ENCODE measurements at places on chromosomes 6 and 20.

- no peak for DNase-seq
Measured at GRCh38 chr6:36622901-36623546, 28.9 kb downstream of the SRSF3 start.

- peak; percentile 78 for DNase-seq
Measured at GRCh38 chr6:43368259-43369160, 937 bp downstream of the ZNF318 start.

DNA sequence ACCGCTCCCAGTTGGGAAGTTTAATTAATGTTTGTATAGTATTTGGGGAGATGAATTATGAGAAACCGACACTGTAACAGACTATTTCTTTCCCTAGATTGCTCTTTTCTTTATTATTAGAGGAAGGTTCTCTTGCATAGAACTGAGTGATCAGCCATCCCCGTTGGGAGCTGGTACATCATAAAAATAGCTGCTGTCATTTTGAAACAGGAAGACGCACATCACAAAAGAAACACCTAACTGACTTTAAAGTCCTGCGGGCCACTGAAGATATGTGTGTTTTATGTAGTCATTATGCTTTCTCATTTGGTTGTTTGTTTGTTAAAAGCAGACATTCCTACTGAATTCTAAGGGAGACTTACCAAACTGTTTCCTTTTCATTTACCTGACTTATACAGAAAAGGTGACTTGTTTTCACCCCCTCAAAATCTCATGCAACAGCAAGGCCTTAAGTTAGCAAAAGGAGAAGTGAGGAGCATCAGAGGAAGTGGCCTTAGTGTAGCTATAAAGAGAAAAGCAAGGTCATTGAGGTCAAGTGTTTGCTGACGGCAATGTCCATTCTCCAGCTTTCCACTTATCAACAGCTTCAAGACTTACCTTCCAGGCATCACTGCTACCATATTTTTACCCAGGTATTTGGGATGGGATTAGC lies 91.0 kb downstream of the PKHD1 start:
- DNase-seq = no peak

DNA sequence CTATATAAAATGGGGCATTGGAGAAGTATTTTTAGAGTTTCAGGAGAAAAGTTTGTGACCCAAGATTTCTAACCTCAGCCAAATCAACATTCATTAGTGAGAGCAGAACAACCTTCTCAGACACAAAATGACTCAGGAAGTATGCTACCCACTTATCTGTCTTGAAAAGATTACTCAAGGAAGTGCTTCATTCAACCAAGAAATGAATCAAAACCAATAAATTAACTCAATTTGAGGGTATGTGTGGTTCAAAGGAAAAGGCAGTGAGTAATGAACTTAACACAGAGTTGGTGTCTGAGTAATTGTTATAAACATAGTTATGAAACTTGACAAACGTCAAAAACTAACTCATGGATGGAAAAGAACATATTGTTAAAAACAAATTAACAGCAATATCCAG lies 227.6 kb downstream of the HAO1 start:
- DNase-seq = no peak

- DNase-seq = no peak
Measured at GRCh38 chr6:77448546-77448945, 14.7 kb downstream of the HTR1B start.

- DNase-seq = no peak
Measured at GRCh38 chr20:1319462-1319861, 9.5 kb downstream of the SDCBP2 start.

GRCh38 chr6:44036699-44037101 lies 90.6 kb downstream of the MRPL14 start:
- DNase-seq = no peak

GRCh38 chr20:5714261-5715041 lies 35.8 kb upstream of the SHLD1 start:
- peak; percentile 14 for DNase-seq

DNA sequence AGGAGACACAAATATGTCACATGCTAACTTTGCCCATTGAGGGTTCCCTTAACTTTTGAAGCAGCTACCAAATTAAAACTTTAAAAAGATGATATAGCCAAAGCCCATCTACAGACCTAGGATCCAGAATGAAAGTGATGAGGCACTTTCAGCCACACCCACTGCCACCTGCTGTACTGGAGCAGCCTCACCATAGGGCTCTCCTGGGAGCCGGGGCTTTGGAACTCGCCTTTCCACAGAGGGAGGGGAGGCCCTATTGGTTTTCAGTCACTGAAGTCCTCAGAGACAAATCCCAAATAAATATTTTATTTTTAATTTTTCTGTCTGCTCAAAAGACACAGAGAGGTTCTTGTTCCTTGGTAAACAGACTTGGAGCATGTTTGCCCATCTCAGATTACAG lies 238.1 kb upstream of the TAB2 start:
- DNase-seq = no peak

- no peak for DNase-seq
Measured at GRCh38 chr6:108473197-108473596, 87.5 kb upstream of the FOXO3 start.

DNA sequence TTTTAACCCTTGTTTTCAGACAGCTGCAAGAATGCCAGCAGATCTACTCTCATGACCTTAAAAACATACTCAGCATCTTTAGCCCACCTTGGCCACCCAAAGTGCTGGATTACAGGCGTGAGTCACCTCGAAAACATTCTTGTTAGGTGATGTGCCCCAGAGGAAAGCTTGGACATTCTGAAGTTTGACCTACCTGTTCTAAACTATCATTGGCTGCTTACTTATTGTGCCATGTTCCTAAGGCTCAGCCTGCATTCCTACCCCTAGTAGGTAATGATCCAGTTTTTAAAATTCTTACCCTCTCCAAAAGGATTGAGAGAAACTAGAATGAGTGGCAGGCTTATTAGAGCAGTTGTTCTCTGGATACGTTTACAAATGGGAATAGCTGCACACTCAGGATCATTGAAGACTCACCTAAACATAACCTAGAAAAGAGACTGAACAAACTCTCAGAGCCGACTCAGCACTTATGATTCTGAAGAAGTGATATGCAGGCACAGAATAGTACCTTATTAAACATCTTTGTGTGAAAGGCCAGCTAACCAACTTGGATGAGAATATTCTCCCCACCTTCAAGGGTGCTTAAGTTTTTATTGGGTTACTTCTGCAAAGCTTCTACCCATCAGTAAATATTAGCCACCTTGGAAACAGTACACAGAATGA lies 362.1 kb downstream of the NRN1 start:
- DNase-seq = no peak

- no peak for DNase-seq
Measured at GRCh38 chr6:53892707-53893106, 97.9 kb downstream of the LRRC1 start.

DNA sequence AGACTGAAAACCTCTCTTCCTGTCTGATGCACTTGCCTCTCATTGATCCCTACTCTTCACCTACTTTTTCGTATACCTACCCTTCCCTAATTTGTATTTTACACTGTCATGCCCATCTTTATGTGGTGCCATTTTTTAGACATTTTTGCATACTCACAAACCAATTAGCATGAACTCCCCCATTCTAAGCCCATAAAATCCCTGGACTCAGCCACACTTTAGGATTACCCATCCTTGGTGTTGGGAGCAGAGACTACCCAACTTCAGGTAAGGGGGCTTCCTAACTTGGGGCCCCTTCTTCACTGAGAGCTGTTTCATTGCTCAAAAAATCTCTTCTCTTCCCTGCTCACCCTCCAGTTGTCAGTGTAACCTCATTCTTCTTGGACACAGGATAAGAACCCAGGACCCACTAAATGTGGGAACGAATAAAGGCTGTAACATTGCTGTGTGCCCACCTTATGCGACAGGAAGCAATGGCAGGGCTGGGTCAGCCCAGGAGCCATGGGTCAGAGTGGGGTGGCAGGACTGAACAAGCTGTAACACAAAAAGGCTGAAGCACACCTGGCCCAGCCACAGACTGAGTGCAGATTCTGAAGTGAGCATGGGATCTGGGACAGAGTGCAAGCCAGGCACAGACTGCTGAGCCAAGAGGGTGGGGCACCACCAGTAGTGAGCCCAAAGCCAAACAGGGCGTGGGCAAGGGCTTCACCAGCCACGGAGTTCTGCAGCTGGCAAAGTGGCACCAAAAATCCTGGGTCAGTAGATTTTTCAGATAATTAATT lies 789.1 kb upstream of the HS3ST5 start:
- DNase-seq = no peak

DNA sequence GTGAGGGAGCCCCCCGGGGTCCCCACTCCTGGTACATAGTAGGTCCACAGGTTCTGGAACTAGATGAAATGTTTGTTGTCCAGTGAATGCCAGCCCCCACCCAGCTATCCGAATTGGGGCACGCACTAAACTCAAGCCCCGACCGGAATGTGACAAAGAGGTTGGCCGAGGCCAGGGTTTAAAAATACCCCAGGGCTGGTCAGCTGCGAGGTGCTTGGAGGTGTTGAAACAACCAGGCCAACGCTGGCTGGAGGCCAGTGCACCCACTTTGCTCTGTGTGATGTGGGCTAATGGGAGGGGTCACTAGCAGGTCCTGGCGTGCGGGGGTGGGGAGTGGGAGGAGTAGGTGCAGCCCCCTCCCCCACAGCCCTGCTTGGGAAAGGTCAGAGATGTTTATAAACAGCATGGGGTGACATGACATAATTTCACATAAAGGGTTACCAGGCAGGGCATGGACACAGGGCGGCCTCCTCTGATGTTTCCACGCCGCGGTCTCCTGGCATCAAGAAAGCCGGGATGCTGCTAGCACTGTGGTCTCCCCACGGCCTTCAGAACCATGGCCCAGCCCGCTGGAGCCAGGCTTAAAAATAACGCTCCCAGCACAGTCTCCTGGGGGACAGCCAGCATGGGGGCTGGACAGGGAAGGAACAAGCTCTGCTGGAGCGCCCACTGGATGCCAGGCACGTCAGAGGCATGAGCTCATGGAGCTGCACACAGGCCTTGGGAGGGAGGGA lies 111.2 kb upstream of the PTPN1 start:
- peak; percentile 23 for DNase-seq

GRCh38 chr6:130282234-130282995 lies 59.7 kb upstream of the SAMD3 start:
- DNase-seq = no peak

GRCh38 chr20:1281279-1282057 lies 15.4 kb downstream of the SNPH start:
- no peak for DNase-seq

DNA sequence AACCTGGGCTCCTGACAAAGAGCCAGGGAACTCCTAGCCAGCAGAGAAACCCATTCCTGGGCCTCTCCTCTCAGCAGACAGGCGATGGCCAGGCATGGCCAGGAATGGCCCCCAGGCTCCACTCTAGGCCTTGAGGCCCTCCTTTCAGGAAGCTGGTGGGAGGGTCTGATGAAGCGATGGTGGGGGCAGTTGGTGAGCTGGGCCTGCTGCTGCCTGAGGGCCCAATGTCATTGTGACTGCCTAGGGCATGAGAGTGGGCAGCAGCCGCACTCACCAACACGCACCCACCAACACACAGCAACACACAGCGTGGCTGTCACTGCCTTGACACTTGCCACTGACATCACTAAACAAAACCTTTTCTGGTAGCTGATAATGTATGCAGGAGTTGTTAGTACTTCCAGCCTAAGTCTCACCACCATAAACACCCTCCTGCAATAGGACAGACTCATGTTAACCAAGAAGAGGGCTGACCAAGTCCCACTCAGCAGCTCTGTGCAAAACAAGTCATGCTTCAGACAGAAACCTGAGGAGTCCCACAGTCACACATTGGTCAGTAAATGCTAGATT lies 69.3 kb downstream of the ABHD12 start:
- DNase-seq = no peak

DNA sequence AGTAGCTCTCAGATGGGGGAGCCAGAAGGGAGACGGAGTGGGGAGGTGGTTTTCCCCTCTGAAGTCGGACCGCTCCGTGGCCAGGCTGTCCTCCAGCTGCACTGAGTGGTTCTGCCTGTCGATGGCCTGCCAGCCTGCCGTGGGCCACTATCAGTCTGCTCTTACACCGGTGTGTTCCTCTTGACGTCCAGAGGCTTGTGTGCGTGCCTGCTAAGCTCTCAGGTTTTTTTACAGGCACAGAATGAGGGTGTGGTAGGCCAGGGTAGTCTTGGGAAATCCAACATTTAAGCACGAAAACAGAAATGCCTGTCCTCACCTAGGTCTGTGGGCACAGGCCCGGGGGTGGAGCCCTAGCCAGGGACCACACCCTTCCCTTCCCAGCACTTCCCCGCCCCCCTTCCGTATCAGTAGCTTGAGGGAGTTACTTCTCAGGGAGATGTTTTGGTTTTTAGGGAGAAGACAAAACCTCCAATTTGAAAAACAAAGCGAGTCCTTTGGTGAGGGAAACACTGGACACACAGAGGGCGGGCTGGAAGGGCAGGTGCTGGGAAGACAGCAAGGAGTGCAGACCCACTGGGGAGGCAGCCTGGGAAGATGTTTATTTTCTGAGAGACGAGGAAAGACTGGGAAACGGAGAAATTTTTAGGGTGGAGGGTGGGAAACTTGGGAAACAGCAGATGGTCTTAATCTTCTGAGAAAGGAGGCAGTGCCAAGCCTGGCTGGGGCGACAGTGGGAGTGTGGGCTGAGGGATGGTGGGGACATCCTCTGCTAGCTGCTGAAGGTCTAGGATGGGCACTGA lies 106.5 kb downstream of the LY86 start:
- DNase-seq = no peak

GRCh38 chr6:80134065-80134464 lies 27.6 kb downstream of the BCKDHB start:
- DNase-seq = no peak

GRCh38 chr6:129162605-129163004 lies 279.7 kb downstream of the LAMA2 start:
- DNase-seq = no peak

DNA sequence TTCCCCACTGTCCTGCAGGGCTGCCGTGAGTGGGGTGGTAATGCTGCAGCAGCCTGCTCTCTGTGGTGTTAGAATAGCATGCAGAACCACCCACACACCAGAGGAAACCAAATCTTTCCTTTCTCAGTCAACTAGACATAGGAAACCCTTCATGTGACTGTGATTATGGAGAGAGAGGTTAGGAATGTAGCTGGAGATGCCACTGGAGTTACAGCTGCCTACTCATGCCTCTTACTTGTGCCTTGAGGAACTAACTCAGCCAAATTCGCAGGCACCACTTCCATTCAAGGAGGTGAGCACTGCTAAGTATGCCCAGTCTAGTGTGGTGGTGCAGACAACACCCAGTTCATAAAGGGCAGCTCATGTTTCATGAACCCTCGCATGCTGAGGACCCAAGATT lies 27.4 kb downstream of the MUC22 start:
- no peak for DNase-seq

DNA sequence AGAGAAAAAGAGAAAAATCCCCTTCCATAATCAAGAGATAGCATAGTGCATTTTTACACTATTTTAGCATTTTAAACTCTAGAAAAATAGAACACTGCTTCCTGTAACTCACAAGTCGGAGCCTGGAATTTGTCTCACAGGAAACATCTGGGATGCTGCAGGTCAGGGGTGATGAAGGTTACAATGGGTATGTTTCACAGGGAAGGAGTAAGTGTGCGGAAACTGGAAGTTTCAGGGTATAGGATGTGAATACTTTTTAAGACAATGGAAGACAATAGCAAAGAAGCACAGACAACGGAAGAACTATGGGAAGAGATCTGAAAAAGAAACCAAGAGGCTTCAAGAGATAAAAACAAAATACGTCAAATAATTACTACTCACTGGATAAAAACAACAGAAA lies 361.0 kb upstream of the MARCKS start:
- no peak for DNase-seq

- DNase-seq = no peak
Measured at GRCh38 chr6:129517288-129517687, 192.7 kb downstream of the ARHGAP18 start.

GRCh38 chr6:94680669-94681212 lies 896.6 kb upstream of the MANEA start:
- no peak for DNase-seq

- no peak for DNase-seq
Measured at GRCh38 chr6:134323698-134324097, 5.8 kb upstream of the SGK1 start.
